ENCODE measurements at places on chromosomes 2 and 18.

GRCh38 chr2:224442071-224442967, 40.4 kb upstream of the FAM124B start:
- DNase-seq, result no peak

DNA sequence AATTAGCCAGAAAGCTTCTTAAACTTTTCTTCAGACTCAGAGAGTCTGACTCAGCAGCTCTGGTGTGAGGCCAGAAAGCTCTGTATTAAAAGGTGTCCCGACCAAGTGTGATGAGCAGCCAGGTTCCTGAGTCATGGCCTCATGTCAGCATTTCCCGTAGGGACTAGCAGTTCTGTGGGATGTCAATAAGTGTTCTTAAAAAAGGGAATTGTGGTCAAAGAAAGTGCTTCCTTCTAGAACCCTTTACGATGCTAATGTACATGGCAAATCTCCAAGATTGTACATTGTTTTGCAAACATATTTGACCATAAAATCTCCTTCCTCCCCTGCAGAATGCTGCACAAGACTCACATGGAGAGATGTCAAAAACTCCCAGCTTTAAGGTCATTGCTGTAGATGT, 80.1 kb downstream of the PLA2R1 start:
- DNase-seq, result no peak

DNA sequence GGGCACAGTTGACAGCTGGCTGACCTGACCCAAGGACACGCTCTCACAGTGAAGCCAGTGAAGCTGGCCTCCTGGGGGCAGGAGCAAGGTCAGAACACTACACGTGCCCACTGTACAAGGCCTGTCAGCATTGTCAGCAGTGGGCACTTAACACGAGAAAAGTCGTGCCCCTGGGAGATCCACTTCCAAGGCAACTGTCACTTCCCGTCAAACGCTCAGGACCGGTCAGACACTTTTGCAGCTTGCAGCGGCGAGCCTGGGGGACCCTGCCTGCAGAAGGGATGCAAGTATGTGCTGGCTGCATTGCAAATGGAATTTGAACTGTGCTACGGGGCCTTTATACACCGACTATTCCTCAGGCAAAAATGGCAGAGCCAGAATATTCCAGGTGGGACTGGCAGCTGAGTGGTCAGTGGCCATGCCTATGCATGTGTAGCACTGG, 176.2 kb downstream of the BCL2 start:
- no peak for DNase-seq

GRCh38 chr2:167771628-167772027, 475.8 kb downstream of the STK39 start:
- no peak for DNase-seq

DNA sequence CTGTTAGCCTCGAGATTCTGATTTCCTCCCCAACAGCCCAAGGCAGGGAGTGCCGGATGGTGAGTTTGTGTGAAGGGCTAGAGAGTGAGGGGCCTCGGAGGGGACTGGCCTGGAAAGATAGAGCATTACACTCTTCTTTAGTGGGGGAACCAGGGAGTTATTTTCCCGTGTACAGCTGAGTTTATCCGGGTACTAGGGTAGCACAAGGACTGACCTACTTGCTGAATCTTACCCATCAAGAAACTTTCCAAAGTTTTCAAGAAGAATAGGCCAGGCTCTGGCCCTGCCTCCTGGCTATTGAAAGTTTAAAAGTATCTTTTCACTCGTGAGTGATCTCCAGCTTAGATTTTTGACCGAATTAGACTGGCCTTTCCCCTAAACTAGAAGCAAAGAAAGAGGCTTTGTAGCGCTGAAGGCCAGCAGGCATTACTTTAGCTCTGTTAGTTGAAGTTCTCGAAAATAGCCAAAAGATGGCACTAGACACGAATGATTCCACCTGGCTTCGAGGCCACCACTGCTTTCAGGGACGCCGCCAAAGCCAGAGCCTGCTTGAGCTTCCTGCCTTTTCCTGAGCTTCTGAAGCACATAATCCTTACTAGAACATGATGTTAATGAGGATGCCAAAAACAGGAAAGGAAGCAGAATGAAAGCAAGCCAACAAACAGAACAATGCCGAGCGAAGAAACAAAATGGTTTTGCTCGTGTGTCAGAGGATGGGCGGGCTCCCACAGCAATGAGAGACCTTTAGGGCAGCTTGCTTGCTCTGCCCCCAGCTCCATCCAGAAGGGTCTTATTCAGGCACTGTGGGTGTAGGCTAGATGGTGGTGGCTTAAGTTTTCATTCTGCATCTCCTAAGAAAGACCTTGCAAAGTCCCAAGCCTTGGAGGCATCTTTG, 55.8 kb downstream of the TSN start:
- DNase-seq, result peak; percentile 65

- DNase-seq, result no peak
Observed at GRCh38 chr18:77144046-77144445, 11.5 kb upstream of the MBP start.

- no peak for DNase-seq
Observed at GRCh38 chr18:486929-487740, 13.4 kb downstream of the COLEC12 start.

DNA sequence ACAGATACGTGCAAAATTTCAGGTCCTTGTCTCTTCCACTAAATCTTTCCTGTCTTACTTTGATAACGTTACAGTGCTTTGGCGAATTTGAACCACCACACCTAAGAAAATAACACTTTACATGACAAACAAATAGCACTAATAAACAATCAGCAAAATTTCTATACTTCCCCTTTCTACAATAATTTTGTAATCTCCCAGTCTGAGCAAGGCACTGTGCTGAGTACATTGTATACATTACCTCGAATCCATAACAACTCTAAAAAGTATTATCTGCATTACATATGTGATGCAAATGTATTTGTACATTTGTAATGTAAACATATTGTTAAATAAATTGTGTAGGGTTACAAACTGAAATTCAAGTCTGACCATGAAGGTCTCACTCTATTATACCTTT, 49.9 kb downstream of the RTN4 start:
- no peak for DNase-seq

DNA sequence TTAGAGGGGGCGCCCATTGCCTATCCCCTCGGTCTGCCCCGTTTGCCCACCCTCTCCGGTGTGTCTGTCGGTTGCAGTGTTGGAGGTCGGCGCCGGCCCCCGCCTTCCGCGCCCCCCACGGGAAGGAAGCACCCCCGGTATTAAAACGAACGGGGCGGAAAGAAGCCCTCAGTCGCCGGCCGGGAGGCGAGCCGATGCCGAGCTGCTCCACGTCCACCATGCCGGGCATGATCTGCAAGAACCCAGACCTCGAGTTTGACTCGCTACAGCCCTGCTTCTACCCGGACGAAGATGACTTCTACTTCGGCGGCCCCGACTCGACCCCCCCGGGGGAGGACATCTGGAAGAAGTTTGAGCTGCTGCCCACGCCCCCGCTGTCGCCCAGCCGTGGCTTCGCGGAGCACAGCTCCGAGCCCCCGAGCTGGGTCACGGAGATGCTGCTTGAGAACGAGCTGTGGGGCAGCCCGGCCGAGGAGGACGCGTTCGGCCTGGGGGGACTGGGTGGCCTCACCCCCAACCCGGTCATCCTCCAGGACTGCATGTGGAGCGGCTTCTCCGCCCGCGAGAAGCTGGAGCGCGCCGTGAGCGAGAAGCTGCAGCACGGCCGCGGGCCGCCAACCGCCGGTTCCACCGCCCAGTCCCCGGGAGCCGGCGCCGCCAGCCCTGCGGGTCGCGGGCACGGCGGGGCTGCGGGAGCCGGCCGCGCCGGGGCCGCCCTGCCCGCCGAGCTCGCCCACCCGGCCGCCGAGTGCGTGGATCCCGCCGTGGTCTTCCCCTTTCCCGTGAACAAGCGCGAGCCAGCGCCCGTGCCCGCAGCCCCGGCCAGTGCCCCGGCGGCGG, 1.7 kb downstream of the MYCN start:
- DNase-seq, result no peak

GRCh38 chr2:140804700-140805260, 1326.0 kb downstream of the LRP1B start:
- DNase-seq, result no peak

- no peak for DNase-seq
Observed at GRCh38 chr2:206563374-206563773, 78.9 kb upstream of the FAM237A start.

GRCh38 chr2:68222287-68222686, 30.0 kb downstream of the PPP3R1 start:
- no peak for DNase-seq

DNA sequence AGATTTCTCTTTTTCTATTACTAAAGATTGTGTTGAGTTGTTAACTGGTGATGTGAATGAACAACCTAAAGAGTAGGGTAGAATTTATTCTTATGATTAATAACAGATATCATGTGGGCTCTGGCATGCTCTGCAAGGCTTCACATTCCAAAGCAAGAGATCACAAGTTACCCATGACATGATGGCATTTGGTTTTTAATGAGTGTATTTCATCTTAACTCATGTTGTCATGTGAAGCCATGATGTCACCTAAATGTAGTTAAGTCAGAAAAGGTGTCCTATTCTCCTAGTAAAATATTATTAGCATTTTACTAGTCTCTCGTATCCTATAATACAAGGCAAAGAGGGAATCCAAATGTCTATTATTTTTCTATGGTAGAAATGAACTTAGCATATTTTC, 678.0 kb downstream of the ARHGAP15 start:
- DNase-seq, result no peak

GRCh38 chr2:10559634-10560224, 111.6 kb upstream of the ODC1 start:
- DNase-seq, result no peak

GRCh38 chr2:191635333-191636234, 42.4 kb upstream of the NABP1 start:
- no peak for DNase-seq

GRCh38 chr2:136001131-136001530, 15.7 kb upstream of the DARS1 start:
- no peak for DNase-seq

- DNase-seq, result no peak
Observed at GRCh38 chr2:54514822-54515569, 58.9 kb downstream of the SPTBN1 start.

DNA sequence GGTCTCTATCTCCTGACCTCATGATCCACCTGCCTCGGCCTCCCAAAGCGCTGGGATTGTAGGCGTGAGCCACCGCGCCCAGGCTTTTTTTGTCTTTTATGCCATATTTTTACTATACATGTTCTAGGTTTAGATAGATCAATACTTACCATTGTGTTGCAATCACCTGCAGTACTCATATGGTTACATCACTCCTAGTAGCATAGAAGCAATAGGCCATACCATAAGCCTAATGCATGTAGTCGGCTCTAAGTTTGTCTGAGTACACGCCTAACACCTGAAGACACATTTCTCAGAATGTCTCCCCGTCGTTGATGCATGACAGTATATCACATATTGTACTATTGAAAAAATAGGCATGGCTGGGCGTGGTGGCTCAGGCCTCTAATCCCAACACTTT, 27.1 kb upstream of the TGIF1 start:
- no peak for DNase-seq

DNA sequence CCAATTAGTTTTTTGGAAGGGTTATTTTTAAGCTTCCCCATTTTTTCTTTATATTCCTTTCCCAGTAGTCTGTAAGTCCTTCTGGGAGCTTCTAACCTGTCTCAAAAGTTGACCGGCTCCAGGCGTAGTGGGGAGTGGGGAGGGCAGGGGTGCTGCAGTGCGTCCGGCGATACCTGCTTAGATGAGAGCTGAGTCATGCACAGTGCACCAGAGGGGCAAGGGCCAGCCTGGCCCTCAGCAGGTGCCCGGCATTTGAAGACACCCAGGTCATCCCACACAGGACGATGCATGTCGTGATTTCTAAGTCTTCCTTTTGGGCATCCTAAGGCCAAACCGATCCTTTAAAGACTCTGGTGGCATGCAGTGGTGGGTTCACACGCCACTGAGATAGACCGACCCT, 73.4 kb downstream of the TPO start:
- DNase-seq, result no peak

GRCh38 chr2:238920601-238921001, 72.7 kb downstream of the TWIST2 start:
- DNase-seq, result no peak

GRCh38 chr2:98511981-98512380, 67.3 kb downstream of the INPP4A start:
- no peak for DNase-seq

- no peak for DNase-seq
Observed at GRCh38 chr2:180690611-180691010, 289.8 kb upstream of the UBE2E3 start.

GRCh38 chr2:68871159-68871764, at the start of gene BMP10:
BMP10 (minus strand) TSS chr2:68871397; CDS start chr2:68871358, 39 bp downstream.
- no peak for DNase-seq

DNA sequence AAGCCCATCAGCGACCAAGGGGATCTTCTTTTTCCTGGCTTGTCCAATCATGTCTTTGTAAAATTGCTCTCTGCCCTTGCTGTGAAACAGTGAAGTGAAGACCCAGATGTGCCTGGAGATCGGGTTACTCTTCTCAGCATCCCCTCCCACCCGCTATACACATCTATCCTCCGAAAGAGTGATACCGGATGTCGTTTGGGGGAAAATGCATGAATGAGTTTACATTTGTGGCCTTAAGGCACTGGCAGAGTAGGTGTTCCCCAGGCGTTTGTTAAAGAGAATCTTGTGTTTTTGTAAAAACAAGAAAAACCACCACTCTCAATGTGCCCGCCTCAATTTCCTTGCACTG, 528.3 kb downstream of the CMPK2 start:
- no peak for DNase-seq

- no peak for DNase-seq
Observed at GRCh38 chr2:37816036-37816435, 109.1 kb upstream of the RMDN2 start.

GRCh38 chr2:4073026-4073569, 369.7 kb downstream of the DCDC2C start:
- DNase-seq, result no peak

DNA sequence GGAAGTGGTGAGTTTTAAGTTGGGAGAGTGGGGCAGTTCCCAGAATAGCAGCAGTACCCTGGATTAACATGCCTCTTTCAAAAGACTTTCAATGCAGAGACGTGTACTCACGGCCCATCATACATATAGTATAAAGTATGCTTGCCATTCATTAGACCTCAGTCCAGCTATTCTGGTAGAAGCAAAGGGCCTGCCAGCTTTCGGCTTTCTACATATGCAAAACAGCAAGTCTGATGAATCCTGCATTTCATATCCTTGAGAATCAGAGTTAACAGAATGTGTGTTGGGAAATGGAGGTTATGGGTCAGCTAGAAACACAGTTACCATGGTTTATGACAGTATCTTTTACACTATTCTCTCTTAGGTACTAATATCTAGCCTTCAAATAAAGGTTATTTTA, 27.5 kb downstream of the SATB2 start:
- DNase-seq, result no peak

GRCh38 chr2:178913049-178913441, 105.8 kb upstream of the TTN start:
- DNase-seq, result no peak

DNA sequence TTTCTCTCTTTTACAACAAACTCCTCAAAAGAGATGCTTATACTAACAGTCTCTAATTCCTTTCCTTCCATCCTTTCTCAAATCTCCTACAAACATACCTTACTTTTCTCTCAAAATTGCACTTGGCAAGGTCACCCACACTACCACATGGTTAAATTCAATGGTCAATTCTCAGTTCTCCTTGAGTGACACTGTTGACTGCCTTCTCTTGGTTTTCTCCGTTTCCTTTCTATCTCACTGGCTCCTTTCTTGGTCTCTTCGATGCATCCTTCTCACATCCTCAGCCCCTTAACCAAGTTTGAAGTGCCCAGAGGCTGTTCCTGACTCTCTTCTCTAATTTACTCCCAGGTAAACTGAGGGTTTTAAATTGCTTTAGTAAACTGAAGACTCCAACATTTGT, 12.5 kb downstream of the C1D start:
- DNase-seq, result no peak

GRCh38 chr18:49569724-49570123, 7.9 kb downstream of the LIPG start:
- DNase-seq, result no peak

Data from NCI-H774 (cell line).